ENCODE measurements at places on chromosomes 6 and 20. TPM values are rescaled to one million over a fixed set of nuclear protein-coding genes. Genes with fewer than 3 reads are reported as not detected.

The ATXN1 gene
- 117 TPM for total RNA-seq

The C20orf202 gene
- total RNA-seq: not detected

The SLC16A10 gene
- total RNA-seq: 2.4 TPM

The PKIB gene
- 0.91 TPM for total RNA-seq

GRCh38 chr6:17842014-17842776, 135.5 kb upstream of the NUP153 start:
- H3K4me3 ChIP-seq: no peak overlapping the region
- no peak for DNase-seq
- H3K4me1 ChIP-seq: peaks cover 3% of the 10 kb centered on the region
- no peak overlapping the region for H3K27ac ChIP-seq

DNA sequence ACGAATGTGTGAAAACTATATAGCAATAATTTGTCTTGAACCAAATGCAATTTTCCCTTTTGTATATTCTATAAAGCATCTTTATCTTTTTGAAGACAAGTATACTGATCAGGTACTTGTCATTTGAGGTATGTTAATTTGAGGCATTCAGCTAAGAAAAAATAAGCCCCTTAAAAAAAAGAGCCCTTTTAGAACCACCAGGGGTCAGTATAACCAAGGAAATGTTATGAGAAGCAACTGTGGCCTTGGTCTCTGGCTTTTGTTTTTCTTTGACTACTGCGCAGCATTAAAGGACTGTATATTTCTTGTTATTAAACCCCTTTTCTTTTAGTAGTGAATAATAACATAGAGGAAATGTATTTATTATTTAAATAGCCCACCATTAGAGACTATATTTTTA, 43.1 kb downstream of the CD109 start:
- DNase-seq: no peak
- H3K4me1 ChIP-seq: no peaks in the 10 kb centered on the region
- no peaks in the 10 kb centered on the region for H3K27me3 ChIP-seq
- H3K36me3 ChIP-seq: no peaks in the 10 kb centered on the region
- H3K4me3 ChIP-seq: no peak overlapping the region

DNA sequence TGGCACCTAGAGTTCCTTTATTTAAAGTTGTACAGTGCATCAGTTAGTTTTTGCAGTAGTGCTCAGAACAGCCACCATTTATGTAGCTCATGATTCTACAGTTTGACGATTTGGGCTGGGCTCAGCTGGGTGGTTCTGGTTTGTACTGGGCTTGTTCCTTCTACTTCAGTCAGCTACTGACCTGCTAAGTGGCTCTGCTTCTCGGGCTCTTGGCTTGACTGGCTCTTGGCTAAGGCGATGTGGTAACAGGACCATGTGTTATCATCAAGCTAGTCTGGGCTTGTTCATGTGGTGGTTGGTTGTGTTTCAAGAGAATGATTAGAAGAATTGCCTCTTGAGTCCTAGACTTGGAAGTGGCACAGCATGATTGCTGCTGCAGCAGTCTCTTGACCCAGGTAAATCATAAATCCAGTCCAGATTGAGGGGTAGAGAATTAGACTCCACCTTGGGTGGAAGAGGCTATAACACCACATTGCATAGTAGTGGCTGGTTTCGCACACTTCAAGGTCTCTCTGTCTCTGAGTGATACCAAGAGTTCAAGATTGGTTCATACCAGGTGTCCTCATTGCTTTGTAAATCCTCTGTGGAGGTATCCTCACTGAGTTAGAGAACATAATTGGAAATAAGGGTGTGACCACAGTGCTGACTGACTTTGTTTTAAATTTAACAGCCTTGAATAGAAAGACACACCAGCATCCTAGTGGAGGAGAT, 253.0 kb downstream of the ARID1B start:
- H3K36me3 ChIP-seq: peaks cover 13% of the 10 kb centered on the region
- peaks cover 19% of the 10 kb centered on the region for H3K4me1 ChIP-seq
- no peak overlapping the region for H3K4me3 ChIP-seq
- no peaks in the 10 kb centered on the region for H3K27me3 ChIP-seq

- H3K27me3 ChIP-seq: peaks cover 42% of the 10 kb centered on the region
- H3K36me3 ChIP-seq: no peaks in the 10 kb centered on the region
- no peak for DNase-seq
- H3K4me3 ChIP-seq: no peak overlapping the region
- H3K4me1 ChIP-seq: peaks cover 30% of the 10 kb centered on the region
These were observed 5.8 kb upstream of the MATN4 start for GRCh38 chr20:45313943-45314342.

DNA sequence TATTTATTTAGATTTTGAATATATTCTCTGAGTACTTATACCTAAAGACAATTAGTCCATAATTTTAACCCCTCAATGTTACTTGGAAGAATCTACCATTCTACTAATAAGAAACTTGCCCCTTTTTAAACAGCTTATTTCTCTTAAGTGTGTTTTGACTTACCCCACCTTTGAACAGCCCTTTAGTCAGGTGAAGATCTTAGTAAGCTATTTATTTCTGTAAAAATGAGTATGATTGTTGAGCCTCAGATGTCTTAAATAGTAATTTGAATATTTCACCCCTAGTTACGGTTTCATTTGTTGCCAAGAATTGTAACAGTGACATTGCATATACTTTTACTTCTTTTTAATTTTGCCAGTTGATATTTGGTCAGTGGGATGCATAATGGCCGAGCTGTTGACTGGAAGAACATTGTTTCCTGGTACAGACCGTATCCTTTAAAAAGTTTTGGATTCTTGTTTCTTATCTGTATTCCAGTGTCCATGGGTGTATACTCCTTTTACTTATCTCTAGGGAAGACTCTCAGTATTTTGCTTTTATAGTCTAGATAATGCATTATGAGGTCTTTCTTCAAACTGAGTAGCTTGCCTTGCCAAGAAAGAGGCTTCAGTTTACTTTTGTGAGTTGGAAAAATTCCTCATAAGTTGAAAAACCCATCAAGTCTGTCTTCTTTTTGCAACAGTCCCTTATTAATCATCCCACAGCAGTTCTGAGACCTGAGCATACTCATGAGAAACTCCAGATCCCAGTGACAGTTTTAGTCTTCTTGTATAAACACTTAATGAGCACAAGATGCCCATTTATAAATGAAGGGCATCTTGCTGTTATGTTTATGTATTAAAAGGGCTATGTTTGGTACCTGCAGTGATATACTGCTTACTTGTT, 48.8 kb downstream of the MAPK14 start:
- no peaks in the 10 kb centered on the region for H3K4me1 ChIP-seq
- no peak overlapping the region for H3K27ac ChIP-seq
- peaks cover 35% of the 10 kb centered on the region for H3K36me3 ChIP-seq
- no peaks in the 10 kb centered on the region for H3K27me3 ChIP-seq

GRCh38 chr6:72820906-72821305, 199.0 kb downstream of the KCNQ5 start:
- DNase-seq: no peak
- no peak overlapping the region for H3K27ac ChIP-seq
- H3K36me3 ChIP-seq: no peaks in the 10 kb centered on the region
- H3K4me3 ChIP-seq: no peak overlapping the region
- H3K4me1 ChIP-seq: peaks cover 6% of the 10 kb centered on the region
- H3K27me3 ChIP-seq: no peaks in the 10 kb centered on the region

DNA sequence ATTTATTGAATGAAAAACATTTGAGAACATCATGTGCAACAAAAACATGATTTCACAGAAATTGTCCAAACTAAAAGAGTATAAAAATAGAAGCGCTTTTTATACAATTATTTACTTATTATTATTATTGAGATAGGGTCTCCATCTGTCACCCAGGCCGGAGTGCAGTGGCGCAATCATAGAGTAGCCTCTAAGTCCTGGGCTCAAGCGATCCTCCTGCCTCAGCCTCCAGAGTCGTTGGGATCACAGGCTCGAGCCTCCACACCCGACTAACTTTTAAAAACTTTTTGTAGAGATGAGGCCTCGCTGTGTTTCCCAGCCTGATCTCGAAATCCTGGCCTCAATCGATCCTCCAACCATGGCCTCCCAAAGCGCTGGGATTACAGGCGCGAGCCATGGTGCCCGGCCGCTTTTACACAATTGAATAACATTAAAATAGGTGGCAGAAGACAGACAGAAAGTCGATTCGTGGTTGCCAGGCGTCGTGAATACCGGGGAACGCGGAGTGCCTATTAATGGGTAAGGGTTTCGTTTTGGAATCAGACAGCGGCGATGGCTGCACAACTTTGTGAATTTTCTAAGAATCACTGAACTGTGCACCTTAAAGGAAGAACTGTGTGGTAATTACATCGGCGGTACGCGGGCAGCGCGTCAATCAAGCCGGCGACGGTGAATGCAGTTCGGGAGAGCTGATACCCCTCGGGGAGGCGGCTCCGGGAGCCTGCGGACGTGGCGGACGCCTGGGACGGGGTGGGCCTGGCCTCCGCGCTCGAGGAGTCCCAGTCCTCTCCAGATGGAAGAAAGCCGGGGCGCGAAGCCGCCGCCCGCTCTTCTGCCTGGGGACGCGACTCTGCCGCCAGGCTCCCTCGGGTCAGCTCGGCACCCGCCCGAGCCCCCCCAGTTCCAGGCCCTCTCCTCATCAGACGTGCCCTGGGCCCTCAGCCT, 807 bp downstream of the TBC1D20 start:
- H3K4me3 ChIP-seq: peak overlapping the region; percentile 97
- H3K36me3 ChIP-seq: peaks cover 11% of the 10 kb centered on the region
- peaks cover 5% of the 10 kb centered on the region for H3K27me3 ChIP-seq
- DNase-seq: peak; percentile 75
- H3K27ac ChIP-seq: peak overlapping the region; percentile 92

GRCh38 chr20:21523281-21523868, 9.5 kb upstream of the NKX2-2 start:
- peak; percentile 16 for DNase-seq
- peaks cover 89% of the 10 kb centered on the region for H3K27me3 ChIP-seq
- no peaks in the 10 kb centered on the region for H3K4me1 ChIP-seq
- H3K4me3 ChIP-seq: peak overlapping the region; percentile 5
- no peaks in the 10 kb centered on the region for H3K36me3 ChIP-seq

- peaks cover 15% of the 10 kb centered on the region for H3K27me3 ChIP-seq
- no peak overlapping the region for H3K27ac ChIP-seq
- H3K4me1 ChIP-seq: peaks cover 5% of the 10 kb centered on the region
- H3K36me3 ChIP-seq: no peaks in the 10 kb centered on the region
These were observed 6.0 kb downstream of the C6orf141 start for GRCh38 chr6:49556429-49556837.

DNA sequence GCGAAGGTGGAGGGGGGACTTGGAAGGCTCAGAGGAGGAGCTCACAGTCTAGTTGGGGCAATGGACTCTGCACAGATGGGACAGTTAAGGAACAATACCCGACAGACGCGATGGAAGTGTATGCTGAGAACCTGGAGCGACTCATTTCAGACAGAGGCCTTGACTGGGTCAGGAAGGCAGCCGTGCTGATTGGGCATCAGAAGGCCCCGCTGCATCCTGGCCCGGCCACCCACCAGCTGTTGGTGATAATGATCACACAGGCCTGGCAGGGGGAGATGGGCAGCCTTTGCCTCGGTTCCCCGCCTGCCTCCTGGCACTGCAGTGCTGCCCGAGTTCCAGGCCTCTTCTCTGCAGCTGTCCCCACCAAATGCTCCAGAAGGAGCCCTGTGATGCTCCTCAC, 62.4 kb downstream of the MDGA1 start:
- no peak overlapping the region for H3K27ac ChIP-seq
- H3K4me3 ChIP-seq: no peak overlapping the region
- DNase-seq: no peak
- H3K27me3 ChIP-seq: no peaks in the 10 kb centered on the region
- H3K4me1 ChIP-seq: no peaks in the 10 kb centered on the region
- H3K36me3 ChIP-seq: no peaks in the 10 kb centered on the region
